ENCODE measurements at places on chromosomes 12 and 14.
A peak's percentile ranks its signal among the peaks of the same experiment; 100 is the strongest.

DNA sequence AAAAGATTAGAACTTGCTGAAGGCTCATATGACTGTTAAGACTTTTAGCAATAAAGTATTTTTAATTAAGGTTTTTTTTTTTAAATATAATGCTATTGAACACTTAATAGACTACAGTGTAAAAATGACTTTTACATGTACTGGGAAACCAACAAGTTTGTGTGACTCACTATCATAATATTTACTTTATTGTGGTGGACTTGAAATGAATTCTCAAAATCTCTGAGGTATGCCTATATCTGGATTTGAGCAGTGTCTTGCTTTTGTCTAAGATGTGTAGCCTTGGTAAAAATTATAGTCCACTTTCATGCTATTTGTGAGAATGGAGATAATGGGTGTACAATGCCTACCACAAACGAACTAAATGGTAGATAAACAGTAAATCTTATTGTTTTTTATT lies 33.9 kb upstream of the NAV3 start:
- DNase-seq, result no peak

DNA sequence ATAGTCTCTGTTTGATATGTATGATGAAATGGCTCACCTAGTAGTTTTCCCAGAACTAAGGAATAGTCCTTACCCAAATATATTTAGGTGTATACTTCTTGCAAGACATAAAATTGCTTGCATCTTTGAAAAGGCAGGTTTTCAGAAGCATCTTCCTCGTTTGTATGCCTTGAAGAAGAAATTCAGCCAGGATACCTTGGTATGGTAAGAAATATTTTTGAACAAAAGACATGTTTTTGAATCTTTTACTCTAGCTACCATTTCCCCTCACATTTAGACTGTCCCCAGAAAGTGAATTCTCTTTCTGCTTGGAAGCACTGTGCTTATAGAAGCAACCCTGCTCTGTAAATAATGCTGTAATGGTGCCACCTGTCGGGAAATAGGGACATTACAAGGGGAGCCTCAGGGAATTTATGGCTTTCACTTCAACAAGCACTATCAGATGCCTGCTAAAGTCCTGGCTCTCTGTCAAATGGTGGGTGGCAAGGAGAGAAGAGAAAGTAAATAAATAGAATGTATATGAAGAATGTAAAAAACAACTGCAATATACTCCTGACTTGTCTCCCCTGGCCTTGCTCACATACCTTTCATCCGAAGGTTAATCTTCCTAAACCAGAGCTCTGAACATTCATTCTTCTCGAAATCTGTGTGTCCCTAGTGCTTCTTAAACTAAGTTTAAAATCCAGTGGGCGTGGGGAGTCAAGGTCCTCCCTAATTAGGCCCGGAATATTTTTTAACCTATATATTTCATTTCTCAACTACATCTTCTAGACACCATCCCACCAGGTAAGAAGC lies 6.1 kb downstream of the CCDC184 start:
- DNase-seq, result peak; percentile 66

GRCh38 chr14:104935955-104936354 lies 11.3 kb downstream of the PLD4 start:
- DNase-seq, result no peak

GRCh38 chr12:46773586-46774321 lies 52.0 kb downstream of the SLC38A4 start:
- DNase-seq, result no peak

- no peak for DNase-seq
These were observed 46.9 kb upstream of the IGF1 start for GRCh38 chr12:102527171-102527720.

GRCh38 chr14:101575581-101575980 lies 14.3 kb downstream of the DIO3 start:
- no peak for DNase-seq

DNA sequence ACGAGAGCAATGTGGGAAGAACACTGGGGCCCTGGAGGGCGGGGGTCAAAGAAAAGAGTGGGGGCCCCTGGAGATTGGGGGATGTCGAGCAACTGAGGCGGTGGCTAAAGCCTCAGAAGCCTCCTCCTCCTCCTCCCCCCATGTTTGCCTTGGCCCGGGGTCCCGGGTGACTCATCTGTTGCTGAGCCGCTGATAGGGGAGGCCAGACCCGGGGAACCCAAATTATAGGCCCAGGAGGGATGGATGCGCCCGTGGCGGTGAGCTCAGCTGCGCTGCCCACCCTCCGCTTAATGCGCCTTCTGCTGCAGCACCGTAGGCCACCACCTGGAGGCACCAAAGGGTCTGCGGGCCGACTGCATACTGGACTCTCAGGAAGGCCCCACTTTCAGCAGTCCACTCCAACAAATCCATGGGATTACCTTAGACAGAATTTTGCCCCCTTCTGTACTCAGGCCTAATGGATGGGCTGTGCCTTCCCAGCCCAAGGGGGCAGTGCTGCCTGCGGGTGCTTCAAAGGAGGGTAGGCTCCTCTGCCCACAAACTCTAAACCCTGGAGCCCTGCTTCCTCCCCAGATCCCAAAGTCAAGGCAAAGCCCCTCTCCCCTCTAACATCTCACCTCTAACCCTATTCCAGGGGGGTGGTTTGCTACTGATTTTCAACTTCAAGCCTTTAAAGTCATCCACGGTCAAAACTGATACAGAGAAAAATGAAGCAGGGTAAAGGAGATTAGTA lies 2.6 kb upstream of the WNT10B start:
- no peak for DNase-seq

GRCh38 chr14:50823762-50824636 lies 7.0 kb downstream of the NIN start:
- DNase-seq, result no peak

- DNase-seq, result no peak
These were observed 28.3 kb downstream of the SLC5A8 start for GRCh38 chr12:101181776-101182175.

- DNase-seq, result no peak
These were observed 11.9 kb downstream of the PRDM4 start for GRCh38 chr12:107749083-107749482.

DNA sequence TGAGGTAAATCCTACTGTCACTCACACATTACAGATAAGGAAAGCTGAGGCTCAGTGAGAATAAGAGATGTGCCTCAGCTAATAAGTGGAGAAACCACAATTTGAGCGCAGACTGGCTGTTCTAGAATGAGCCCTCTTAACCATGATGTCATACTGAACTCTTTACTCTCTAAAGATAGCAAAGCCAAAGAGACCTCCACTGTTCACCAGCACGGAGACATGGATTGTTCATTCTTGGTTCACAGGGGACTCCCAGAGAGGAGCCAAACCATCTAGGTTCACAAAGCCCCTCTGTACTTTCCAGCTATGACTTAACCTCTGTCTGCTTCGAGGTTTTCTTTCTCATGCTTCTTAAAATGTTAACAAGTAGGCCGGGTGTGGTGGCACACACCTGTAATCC lies 32.7 kb upstream of the YARS2 start:
- DNase-seq, result no peak

DNA sequence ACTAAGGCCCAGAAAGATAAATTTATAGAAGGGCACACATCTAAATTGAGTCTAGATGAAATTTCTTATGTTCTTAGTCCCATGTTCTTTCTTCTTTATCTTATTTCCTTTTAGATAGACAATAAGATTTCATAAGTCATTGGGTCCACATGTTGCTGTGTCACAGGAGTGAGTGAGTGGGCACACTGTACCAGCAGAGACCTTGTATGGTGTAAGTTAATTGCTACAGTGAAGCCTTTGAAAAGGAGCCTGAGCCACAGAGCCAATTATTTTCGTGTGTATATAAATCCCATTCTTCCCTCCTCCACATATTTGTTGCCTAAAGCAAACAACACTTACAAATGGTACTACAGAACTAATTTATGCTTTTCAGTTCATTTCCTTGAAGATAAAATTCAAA lies 79.1 kb downstream of the GRIP1 start:
- no peak for DNase-seq

GRCh38 chr12:113861708-113862312 lies 104.3 kb downstream of the RBM19 start:
- DNase-seq, result no peak

DNA sequence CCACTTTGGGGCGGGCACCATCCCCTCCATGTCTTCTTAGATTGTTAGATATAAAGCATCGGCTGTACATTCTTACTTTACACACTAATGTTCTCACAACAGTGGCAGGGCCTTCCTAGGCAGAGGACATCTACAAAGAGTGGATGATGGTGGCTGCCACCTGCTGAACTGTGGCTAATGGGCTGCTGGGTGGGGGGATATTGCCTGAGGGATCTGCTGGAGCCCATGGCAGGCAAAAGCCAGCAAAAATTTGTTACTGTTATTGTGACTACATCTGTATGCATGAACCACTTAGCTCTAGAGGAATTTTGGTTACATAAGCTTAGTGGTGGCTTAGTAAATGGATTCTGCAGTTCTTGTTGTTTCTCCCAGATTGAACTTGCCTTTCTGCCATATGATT lies 52.6 kb downstream of the DIP2B start:
- DNase-seq, result no peak

- no peak for DNase-seq
These were observed 11.4 kb upstream of the ASCL1 start for GRCh38 chr12:102946042-102946441.

GRCh38 chr12:53391724-53392123 lies 11.7 kb downstream of the SP1 start:
- DNase-seq, result no peak

GRCh38 chr14:95891742-95892141 lies 15.1 kb downstream of the TUNAR start:
- DNase-seq, result no peak

DNA sequence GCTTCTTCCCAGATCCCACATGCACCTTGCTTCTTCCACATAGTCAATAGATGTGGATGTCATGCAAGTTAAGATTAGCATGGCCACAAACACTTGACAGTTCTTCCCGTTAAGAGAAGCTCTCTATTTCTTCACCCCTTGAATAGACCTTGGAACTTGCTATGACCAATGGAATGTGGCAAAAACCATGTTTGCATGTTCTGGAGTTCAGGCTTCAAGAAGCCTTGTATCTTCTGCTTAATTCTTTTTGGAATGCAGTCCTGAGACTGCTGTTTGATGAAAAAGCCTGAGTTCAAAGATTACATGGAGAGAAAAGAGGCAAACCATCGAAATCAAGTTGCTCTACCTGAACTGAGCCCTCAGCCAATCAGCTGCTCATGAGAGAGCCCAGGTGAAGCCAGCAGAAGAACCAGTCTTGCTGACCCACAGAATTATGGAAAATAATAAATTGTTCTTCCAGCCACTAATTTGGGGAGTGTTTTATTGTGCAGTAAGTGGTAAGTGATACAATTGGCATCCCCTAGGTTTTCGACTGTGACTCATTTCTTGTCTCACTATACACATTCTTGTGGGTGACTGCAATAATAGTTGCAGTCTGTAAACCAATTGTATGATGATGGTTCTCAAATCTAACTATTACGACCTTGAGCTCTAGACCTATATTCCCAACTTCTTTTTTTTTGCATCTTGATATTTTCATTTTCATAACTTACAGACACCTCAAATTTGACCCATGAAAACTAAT lies 12.6 kb downstream of the RASSF9 start:
- no peak for DNase-seq

- no peak for DNase-seq
These were observed 8.1 kb downstream of the AEBP2 start for GRCh38 chr12:19447386-19447785.

GRCh38 chr14:58755031-58755925 lies 117.5 kb downstream of the DACT1 start:
- DNase-seq, result no peak

- DNase-seq, result no peak
These were observed 39.6 kb downstream of the GPATCH2L start for GRCh38 chr14:76191297-76191696.

- DNase-seq, result no peak
These were observed 21.7 kb downstream of the NT5DC3 start for GRCh38 chr12:103819312-103819711.

DNA sequence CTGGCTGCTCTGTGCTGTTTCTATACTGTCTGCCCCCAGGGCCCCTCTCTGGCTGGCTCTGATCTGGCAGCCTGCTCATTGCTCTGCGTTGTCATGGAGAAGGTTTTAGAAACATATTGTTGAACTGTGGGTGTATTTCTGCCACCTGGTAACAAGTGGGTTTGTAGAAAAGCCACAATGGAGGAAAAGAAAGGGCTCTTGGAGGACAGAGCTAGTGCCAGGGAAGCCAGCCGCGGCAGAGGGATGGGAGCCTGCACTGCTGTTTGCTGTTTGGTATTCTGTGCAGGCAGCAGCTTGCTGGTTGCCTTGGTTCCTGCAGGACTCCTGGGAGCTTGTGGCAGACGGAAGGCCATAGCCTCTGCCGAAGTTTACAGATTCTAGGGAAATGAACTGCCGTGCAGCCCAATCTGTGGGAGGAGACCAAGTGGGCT lies 15.1 kb downstream of the CCDC177 start:
- no peak for DNase-seq

GRCh38 chr14:36866867-36867266 lies 205.2 kb downstream of the PAX9 start:
- no peak for DNase-seq

GRCh38 chr14:104102282-104102914 lies 16.9 kb downstream of the ASPG start:
- no peak for DNase-seq
